Esophagus muscularis mucosa (tissue), 4 donors: ENCODE measurements at places on chromosomes 5 and 9. TPM values are rescaled to one million over a fixed set of nuclear protein-coding genes. Genes with fewer than 3 reads are reported as not detected.

- DNase-seq: no peak
Observed at GRCh38 chr9:31807574-31808256, 576.7 kb upstream of the ACO1 start.

DNA sequence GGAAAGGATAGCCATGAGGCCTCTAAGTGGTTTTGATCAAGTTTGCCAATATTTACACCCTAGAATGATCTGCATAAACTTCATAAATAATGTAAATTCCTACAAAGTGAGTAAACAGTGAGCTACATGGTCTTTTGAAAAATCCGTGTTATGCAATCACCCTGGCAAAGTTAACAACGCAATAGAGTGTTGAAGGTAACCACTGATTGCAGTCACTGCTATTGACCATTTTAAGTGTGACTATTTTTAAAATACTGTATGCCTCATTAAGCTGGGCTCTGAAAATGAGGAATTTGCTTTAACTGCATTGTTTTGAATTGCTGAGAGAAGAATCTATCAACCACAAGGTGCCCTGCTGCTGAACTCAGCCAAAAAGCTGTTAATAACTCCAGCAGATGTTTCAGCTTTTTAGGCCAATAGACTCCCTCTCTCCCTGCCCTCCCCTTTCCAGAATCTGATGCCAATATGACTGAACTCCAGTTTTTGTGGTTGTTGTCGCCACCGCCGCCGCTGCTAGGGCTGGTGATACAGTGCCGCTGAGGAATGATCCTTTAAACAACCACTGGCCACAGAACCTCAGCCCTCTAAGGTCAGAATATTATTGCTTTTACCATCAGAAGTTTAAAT, 35.3 kb upstream of the SMARCA2 start:
- DNase-seq: no peak

DNA sequence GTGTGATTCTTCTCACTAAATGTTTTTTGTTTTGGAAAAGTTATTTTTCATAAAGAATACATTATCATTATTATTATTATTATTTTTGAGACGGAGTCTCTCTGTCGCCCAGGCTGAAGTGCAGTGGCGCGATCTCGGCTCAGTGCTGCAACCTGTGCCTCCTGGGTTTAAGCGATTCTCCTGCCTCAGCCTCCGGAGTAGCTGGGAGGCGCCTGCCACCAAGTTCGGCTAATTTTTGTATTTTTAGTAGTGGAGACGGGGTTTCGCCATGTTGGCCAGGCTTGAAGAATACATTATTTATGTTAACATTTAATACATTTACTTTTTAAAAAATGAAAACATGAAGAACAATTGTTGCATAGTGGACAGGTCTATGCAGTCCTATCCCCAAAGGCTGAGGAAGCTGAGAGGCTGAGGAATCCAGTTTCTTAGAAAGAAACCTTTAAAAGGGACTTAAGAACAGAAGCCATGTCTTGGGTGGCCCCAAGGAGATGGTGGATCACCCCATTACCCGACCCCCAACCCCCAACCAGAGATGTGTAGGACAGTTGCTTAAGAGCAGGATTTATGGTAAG, 2.0 kb downstream of the TMEM38B start:
- no peak for DNase-seq

- no peak for DNase-seq
Observed at GRCh38 chr9:95090871-95091577, 226.5 kb downstream of the FANCC start.

DNA sequence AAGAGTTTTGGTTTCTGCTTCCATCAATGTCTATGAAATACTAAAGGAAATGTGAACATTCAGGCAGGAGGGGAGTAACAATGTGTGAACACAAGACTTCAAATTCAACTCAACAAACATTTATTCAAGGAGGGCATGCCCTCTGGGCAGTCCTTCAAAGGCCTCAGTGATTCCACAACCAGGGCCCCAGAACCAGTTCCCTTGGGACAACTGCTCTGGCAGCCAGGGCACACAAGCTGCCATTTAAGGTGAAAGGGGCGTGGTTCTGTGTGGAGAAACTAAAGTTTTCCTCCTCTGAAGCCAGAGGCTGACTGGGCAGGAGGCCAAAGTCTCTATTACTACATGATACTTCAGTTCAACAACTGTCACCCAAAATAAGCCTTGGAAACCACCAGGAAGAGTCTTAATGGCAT, 3.2 kb downstream of the RBM18 start:
- DNase-seq: no peak

DNA sequence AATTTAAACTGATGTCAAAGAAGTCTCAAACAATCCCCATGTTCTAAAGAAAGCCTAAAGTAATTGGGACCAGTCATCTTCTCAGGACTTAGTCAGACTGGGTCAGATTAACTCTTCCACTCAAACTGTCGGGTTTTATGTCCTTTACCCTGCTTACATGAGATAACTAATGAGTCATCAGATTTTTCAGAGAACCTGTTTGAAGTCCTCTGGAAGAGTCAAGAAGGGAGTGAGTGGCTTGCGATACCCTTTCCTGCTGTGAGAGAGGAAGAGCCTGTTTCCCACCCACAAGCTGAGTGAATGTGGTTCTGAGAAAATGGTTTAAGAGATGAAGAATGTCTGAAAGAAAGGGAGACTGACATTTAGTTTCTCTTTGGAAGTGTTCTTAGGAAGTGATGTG, 1866.7 kb upstream of the C9orf72 start:
- no peak for DNase-seq

GRCh38 chr9:127360829-127361228, 36.1 kb upstream of the SLC2A8 start:
- no peak for DNase-seq

GRCh38 chr5:35847491-35847890, 9.2 kb upstream of the IL7R start:
- DNase-seq: no peak

GRCh38 chr5:53031695-53032096, 42.5 kb downstream of the ITGA2 start:
- no peak for DNase-seq

DNA sequence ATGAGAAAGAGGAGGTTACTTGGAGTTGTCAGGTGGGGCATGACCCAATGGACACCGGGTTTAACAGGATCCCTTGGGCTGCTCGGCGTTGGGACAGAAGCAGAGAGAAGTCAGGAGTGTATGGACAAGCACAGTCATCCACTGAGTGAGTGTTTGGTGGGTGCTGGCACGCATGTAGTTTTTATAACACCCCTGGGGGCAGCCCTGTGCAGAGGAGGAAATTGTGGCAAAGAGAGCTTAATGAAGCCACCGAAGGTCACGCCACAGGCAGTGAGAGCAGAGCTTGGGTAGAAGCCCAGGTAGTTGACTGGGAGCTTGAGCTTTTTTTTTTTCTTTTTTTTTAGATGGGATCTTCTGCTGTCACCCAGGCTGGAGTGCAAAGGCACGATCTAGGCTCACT, 43.2 kb upstream of the IER5L start:
- no peak for DNase-seq

DNA sequence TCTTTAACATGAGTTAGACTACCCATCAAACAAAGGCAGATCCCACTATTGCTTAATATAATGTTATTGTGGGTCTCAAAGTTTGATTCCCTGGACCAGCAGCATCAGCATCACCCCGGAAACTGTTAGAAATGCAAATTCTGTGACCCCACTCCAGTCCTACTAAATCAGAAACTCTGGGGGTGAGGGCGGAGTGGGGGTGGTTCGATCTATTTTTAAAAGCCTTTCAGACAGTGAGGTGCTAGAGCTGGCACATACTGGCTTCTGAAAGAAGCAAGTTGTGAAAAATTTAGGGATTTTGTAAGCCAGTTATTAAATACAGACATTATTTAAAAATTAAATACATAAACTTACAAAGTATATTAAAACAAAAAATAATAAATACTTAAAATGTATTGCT, 513.2 kb downstream of the NFIB start:
- DNase-seq: peak; percentile 62

GRCh38 chr9:94600258-94600657, 6.6 kb upstream of the FBP2 start:
- DNase-seq: no peak

DNA sequence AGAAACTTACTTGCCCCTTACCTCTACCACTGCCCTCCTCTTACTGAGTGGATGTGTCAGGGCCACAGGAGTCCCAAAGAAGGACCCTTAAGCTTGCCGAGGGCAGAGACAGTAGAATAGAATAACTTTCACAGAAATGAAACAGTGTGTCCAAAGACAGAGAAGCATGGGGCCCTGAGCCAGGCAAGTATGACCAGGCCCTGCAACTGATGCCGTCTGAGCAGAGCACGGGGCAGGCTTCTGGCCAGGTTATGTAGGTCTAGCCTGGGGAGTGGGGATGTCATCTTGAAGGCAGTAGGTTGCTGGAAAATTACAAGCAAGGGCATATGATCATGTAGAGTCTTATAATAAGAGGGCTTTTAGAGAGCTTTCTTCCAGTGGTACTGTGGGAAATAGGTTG, 415.4 kb downstream of the KDM4C start:
- no peak for DNase-seq

DNA sequence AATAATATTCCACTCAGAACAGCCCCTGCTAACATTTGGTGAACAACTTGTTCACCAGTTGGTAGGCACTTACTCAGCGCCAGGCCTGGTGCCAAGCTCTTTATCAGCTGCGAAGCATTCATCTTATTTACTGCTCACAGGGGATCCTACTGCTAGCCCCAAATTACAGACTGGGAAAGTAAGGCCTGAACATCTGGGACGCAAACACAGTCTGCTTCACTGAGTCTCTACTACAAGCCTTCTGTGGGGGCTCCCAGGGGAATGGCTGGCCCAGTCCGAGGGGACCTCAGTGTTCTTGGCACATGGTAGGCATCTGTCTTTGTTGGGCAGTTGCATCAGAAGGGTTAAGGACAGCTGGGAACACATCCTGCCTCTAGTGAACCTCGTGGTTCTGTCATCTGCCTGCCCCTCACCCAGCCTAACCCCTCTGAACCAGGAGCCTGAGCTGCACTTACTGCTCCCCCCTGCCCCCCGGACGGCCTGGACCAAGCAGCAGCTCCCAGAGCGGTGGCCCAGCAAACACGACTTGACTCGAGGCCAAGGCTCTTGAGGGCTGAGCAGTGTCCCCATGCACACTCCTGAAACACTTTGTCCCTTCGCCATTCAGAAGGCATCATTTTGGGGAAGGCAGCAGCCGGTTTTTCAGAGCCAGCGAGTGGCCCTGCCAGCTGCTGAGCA, at the start of gene PHYHD1:
PHYHD1 (plus strand) TSS at position 602 of the 678 bp plus-strand sequence. CDS start 1,342 bp downstream, outside the sequence.
- no peak for DNase-seq

DNA sequence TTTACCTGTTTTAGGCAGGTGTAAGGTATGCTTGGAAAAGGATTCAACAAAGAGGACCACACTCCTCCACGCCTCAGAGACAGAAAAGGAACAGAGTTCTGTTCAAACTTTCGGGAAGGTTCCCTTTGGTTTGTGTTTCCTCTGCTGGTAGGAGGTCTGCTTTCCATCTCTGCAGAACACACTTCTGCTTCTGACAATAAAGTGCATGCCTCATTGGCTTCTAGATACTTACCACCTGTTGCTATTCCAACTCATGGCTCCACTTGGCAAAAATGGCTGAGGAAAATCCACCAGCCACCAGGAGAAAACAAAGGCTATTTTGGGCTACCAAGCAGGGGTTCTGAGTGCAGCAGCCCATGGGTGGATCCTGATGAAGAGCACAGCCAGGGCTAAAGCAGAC, 112.7 kb downstream of the NRG2 start:
- DNase-seq: no peak

DNA sequence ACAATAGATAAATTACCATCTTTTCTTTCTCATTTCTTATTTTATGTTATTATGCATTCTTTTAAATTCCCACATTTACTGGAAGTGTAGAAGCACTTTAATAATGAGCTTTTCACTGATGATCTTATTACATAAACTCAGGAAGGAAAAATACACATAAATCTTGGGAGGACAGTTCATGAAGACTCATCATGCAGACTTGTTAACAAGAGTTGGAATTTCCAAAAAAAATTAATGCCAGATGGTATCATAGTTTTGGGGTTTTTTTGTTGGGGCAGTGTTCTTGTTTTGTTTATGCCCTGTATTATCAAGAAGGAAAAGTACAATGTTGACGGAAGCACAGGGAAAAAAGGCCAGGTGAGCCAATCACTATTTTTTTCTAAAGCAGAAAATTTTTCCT, 35.1 kb downstream of the CEMIP2 start:
- no peak for DNase-seq

GRCh38 chr9:84258371-84258770, 82.2 kb downstream of the SLC28A3 start:
- no peak for DNase-seq

DNA sequence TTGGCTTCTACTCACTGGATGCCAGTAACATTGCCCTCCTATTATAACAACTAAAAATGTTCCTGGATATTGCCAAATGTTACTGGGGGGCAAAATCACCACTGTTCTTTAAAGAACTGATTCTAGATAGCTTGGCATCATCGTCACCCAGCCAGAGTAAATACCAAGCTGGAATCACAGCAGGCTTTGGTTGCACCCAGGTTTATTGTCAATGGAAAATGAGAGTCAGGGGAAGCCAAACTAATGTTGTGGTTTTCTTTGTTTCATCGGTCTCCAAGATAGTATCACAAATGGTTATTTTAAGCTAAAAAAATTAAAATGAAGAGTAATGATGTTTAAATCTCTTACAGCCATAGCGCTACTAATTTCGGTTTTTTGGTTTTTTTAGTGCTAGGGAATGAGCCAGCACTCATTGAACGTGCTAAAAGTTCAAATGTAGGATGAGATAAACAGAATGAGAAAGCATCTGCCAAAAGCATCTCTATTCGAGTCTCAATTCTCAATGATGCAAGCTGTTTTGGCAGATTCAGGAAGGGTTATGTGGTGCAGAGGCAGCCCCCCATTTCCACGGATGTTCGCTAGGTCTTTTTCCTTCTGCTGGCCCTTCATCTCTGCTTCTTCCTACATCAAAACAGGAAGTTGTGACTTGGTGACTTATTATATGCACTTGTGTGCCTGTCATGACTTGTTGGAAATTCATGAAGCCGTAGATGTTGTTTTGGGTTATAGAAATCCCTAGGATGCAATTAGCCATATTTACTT, 558.0 kb downstream of the EBF1 start:
- no peak for DNase-seq

The CCNO gene
- total RNA-seq: not detected

The PPP3R2 gene
- not detected for total RNA-seq

The GLRA1 gene
- not detected for total RNA-seq

The NPR3 gene
- 0.65 TPM for total RNA-seq

The ZNG1F gene
- 5.1 TPM for total RNA-seq

The EPB41L4A gene
- 22.8 TPM for total RNA-seq

The CDO1 gene
- total RNA-seq: 18.9 TPM
